ENCODE measurements at places on chromosomes 2 and 18.

DNA sequence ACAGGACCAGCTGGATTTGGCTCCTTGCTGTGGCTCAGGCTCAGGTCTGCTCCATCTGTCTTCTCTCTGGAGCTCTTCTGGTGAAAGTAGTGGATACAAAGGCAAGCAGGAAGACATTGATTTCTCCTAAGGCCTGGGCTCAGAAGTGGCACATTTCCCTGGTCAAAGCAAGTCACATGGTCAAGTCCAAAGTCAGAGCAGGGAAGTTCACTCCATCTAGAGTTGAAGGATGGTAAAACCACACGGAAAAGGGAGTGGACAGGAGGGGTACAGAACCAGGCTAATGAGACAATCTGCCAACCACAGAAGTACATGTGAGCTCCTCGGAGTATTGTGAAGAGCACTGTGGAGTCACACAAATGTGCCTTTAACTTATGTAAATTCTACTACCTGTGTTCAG lies 66.1 kb downstream of the MARCO start:
- DNase-seq, result no peak

- no peak for DNase-seq
These were observed 339 bp downstream of the ACAA2 start for GRCh38 chr18:49813069-49813318.

DNA sequence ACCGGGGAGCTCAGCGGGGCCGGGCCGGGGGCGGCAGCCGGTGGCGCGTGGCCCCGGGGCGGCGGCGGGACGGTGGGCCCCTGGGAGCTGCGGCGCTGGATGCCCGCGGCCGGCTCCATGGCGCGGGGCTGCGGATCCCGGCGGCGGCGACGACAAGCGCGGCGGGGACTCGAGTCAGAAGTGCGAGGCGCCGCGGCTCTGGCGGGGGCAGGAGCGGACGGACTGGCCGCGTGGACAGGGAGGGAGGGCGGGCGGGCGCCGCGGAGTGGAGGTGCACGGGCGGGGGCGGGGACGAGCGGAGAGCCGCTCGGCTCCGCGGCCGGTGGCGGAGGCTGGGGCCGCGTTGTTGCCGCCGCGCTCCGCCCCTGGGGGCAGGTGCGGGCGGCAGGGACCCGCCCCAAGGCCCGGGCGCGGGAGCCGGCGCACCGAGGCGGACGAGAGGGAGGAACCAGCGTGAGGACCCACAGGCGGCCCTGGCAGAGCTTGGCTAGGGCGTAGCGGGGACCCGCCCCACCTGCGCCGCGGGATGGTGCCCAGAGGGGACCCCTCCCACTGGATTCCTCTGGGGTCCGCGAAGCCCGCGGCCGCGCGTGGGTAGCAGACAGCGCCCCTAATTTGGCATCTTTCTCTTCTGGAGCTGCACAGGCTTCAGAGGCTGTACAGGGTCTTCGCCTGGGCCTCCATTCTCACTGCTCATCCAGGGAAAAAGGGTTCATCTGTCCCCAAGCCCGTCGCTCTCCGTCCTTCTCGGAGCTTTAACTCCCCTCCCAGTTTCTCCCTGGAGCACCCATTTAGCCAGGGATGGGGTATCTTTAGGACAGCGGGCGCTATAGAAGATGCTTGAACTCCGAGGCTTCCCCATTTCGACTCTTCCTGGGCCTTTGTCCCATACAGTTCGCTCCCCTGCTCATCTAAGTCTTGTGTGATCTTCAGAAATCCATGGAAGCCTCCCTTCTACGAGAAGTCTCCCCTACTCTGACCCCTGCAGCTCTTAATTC lies at the start of gene TMEM163:
TMEM163 (minus strand) TSS at position 184 of the 998 bp plus-strand sequence.
- no peak for DNase-seq

GRCh38 chr2:70115646-70116442 lies 28.6 kb downstream of the PCBP1 start:
- DNase-seq, result no peak

- no peak for DNase-seq
These were observed 508.2 kb upstream of the DSEL start for GRCh38 chr18:68024716-68025115.

DNA sequence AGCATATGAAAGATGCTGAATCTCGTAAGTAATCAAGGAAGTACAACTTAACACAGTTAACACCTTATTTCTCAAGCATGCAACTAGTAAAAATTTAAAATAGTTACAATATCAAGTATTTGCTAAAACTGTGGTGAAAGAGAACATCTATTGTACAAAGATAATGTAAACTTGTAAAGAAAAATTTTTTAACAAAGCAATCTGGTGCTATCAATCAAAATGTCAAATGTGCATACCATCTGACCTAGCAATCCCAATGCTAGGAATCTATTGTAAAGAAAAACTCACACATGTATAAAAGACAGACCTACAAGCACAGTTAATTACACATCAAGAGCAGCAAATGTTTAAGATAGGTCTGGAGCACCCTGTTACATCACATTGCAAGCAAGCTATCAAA lies 90.1 kb downstream of the SLC66A3 start:
- DNase-seq, result no peak

DNA sequence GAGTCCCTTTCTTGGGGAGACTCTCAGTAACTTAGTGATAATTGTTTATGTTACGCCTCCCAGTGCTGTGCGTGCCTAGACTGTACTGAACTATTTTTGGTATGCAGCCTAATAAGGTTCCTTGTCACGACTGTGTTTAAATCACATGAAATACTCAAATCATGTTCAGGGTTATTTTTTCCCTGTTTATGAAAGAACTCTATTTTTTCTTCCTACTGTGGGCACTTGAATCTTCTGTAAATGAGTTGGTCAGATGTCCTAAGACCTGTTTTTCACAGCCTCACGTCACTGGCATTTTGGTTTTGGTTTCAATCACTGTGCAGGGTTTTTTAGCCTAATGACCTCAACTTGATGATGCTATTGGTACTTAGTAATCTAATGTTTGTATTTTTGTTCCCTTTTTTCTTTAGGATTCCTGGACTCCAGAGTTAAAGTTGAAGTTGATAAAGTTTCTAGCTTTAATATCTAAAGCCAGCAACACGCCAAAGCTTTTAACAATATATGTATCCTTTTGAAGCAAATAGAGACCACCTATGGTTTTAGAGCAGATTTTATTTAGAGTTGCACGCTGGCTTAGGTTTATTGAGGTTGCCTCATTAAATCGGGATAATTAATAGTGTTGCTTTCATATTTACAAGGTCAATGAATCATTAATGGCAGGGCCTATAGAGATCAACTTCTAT lies 24.0 kb downstream of the ARMC9 start:
- DNase-seq, result no peak

DNA sequence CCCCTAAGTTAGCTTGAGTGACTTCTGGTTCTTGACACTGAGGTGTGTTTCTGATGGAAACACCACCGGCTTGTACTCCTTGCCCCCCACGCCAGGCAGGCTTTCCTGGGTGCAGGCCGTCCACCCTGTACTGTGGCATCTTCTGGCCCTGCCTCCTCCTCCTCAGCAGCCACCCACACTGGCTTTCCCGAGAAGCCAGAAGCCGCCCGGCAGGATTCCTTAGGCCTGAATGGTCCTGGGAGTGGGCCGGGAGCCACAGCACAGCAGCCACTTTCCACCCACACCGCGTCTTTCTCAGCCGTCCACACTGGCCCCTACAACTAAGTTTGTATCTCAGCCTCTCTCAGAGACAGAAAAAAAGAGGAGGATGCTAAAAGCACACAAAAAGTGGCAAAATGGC lies 2.1 kb upstream of the HSBP1L1 start:
- DNase-seq, result no peak

GRCh38 chr18:25134861-25135260 lies 217.1 kb downstream of the ZNF521 start:
- no peak for DNase-seq

DNA sequence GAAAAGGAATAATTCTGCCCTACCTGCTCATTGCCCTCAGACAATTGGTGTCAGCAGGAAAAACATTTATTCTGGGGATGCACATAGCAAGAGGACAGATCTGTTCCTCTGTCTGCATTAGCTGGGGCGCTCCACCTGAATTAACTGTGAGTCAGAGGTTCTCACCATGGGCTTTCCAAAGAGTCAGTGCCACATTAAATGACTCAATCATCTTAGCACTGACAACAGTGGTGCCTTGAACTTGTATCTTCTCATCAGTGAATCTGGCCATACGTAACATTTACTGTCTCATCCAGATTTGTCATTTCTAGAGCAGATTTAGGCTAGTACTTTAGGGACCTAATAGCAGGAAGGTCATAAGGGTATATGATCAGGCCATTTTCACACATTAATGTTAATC lies 358.1 kb upstream of the CRIM1 start:
- no peak for DNase-seq

DNA sequence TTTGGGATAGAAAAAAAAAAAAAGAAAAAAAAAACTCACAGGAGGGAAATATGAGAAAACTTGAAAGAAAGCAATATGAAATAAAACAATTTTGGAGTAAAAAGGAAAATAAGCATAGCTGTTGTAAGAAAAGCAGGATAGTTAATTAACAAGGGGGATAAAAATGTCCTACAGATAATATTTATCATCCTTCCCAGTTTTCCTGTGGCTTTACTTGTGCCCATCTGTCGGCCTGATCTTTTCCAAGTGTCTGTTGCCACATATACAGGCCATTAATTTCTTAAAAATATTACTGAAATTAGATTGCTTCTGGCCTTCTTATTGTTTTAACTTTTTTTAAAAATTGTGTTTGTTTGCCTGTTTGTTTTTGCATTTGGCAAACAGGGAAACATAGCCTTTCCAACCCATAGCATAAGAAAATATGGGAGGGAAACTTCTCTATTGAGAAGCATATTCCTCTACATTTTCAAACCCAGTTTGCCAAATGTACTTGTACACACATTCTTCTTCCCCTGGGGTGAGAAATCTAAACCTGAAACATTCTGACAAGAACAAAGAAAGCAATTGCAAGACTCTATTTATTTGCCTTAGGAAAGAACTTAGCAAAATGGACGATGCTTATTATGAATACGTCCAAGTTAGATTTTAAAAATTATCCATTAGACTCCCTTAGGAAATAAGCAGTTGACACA lies 272.3 kb downstream of the CDH20 start:
- DNase-seq, result no peak

GRCh38 chr2:26249625-26250024 lies 4.9 kb downstream of the HADHB start:
- DNase-seq, result no peak

DNA sequence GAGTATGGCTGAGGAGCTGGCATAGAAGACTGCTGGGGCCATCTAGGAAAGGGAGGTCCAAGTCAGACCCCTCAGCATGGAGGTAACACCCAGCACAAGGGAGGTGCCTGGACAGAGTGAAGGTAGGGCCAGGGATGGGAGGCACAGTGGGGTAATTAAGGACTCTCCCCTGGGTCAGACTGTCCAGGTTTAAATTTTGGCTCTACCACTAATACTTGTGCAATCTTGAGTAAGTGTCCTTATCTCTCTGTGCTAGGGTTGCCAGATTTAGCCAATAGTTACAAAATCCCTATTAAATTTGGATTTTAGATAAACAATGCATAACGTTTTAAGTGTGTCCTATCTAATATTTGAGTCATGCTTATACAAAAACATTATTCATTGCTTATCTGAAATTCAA lies 109.5 kb downstream of the LOXHD1 start:
- no peak for DNase-seq

DNA sequence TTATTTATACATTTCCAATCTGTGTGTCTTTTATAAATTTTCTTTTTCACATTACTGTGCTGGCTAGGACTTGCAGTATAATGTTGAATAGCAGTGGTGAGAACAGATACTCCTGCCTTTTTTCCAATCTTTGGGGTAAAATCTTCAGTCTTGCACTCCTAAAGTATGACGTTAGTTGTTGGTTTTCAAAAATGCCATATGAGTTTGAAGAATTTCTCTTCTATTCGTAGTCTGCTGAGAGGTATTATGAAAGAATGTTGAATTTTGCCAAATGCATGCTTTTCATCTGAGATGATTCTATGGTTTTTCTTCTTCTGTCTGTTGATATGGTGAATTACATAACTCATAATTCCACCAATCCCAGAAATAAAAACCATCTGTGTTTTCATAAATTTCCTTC lies 335.3 kb upstream of the CHST9 start:
- DNase-seq, result no peak

- no peak for DNase-seq
These were observed 5.7 kb upstream of the COBLL1 start for GRCh38 chr2:164847291-164847690.

DNA sequence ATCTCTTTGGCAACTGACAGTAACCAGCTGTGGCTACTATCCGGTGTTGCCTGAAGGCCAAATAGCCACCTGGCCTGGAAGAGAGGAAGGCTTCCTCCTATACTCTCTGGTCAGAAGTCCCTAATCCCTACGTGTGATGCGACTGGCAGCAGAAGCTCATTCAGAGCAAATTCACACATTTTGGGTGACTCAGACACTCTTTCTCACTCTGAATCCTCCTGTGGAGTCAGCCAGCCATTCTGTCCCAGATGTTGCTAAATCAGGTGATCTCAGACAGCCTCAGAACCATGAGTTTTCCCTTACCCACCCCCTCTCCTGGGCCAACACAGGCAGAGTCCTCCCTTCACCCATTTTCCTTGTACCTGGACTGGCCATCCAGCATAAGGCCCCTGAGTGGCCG lies 34.7 kb downstream of the CFAP53 start:
- DNase-seq, result no peak

DNA sequence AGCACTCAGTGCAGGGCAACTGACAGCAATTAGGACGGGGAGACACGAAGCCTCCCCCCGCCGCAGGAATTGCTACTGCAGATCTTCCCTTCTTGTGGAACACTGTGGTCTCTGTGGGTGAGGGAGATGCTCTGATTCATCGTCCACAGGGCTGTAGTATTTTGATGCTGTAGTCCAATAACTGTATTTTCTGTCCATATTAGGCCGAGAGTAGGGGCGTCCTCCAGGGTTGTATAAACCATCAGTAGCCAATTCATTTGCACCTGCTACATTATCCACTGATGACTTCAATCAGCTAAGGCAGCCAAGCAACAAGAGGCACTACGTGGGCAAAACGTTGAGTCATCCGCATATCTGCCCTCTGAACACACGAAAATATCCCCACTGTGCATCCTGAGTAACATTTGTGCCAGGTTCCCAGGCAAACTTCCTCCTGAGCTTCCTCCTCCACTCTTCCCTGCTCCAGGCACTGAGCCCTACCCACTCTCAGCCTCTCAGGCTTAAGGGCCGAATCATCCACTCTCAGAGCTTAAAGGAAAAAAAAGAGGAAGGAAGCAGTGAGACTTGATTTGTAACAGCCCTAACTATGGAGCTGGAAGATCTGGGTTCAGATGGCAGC lies 62.1 kb downstream of the LBH start:
- DNase-seq, result no peak

GRCh38 chr2:137715731-137716191 lies 248.5 kb upstream of the HNMT start:
- DNase-seq, result no peak

- DNase-seq, result no peak
These were observed 89.7 kb upstream of the SH3BP4 start for GRCh38 chr2:234861841-234862735.

GRCh38 chr18:77081390-77081778 lies 51.2 kb downstream of the MBP start:
- no peak for DNase-seq

DNA sequence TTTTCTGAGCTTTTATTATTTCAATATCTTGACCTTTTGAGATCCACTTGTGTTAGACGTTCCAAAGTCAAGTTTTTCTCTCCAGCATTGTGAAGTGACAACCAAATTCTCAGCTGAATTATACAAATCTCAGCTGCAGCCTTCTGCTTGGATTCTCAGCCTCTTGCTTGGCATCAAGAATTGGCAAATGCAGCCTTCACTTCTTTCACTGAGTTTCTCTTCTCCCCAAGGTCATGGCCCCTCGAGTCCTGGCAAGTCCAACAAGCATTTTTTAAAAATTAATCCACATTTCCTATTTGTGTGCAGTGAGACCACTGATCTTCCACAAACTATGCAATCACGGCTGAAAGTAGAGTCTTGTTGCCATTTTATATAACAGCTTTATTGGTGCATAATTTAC lies 23.4 kb upstream of the SMIM21 start:
- DNase-seq, result no peak

Measured in stimulated activated CD8-positive, alpha-beta memory T cell treated with anti-CD3 and anti-CD28 coated beads, Interleukin-7, amount 100 ng/mL, for 1 hour (primary cell).